ACHN (cell line): ENCODE measurements at places on chromosomes 12 and 14.

GRCh38 chr12:46459111-46459510, 86.5 kb upstream of the SLC38A2 start:
- DNase-seq: no peak

GRCh38 chr14:67704484-67705089, 2.9 kb downstream of the RDH12 start:
- DNase-seq: peak; percentile 60

DNA sequence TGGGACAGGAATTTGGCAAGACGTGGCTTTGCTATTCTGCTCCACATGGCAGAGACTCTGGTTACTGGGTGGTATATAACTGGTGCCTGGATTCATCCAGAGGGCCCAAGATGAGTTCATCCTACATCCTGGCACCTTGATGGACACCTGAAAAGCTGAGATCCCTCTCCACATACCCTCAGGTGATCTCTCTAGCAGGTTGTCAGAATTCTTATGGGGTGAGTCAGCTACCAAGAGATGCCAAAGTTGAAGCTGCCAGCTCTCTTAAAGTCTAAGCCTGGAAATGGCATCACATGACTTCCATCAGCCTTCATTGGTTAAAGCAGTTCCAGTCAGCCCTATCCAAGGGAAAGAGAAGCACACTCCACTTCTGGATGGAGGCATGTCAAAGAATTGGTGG, 300.7 kb upstream of the SEL1L start:
- no peak for DNase-seq

- DNase-seq: no peak
Observed at GRCh38 chr14:93969082-93969828, 7.1 kb downstream of the ASB2 start.

DNA sequence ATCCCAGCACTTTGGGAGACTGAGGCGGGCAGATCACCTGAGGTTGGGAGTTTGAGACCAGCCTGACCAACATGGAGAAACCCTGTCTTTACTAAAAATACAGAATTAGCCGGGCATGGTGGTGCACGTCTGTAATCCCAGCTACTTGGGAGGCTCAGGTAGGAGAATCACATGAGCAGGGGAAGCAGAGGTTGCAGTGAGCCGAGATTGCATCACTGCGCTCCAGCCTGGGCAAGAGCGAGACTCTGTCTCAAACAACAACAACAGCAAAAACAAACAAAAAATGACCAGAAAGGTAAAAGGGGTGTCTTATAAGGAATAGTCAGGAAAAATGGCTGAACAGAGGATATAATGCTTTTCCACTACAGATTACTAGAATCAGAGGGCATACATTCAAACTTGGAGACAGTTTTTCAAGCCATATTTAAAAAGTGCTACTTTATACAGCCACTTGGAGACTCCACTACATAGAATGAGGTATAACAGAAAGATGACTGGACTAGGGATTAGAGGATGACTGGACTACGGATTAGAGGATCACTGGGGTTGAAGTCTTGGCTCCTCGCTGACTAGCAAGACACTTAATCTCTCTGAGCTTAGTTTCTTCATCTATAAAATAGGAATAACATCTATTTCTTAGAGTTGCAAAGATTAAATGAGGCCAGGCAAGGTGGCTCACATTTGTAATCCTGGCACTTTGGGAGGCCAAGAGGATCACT, 4.9 kb upstream of the CS start:
- no peak for DNase-seq

DNA sequence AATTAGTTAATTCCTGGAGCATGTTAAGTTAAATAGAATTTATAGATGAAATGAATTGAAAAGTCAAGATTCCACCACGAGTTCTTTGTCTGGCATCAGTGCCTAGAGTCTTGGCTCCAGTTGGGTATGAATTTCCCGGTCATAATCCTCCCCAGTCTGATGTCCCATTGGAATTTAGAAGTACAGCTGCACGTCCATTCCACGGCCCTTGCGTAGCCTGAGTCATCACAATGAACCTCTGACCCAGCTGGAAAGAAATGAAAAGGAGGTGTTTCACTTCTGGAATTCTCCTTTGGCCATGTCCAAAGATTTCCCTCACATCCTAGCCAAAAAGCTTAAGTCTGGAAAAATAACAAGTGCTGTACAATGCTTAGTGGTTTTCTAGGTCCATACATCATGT, 122.7 kb downstream of the KICS2 start:
- peak; percentile 99 for DNase-seq

DNA sequence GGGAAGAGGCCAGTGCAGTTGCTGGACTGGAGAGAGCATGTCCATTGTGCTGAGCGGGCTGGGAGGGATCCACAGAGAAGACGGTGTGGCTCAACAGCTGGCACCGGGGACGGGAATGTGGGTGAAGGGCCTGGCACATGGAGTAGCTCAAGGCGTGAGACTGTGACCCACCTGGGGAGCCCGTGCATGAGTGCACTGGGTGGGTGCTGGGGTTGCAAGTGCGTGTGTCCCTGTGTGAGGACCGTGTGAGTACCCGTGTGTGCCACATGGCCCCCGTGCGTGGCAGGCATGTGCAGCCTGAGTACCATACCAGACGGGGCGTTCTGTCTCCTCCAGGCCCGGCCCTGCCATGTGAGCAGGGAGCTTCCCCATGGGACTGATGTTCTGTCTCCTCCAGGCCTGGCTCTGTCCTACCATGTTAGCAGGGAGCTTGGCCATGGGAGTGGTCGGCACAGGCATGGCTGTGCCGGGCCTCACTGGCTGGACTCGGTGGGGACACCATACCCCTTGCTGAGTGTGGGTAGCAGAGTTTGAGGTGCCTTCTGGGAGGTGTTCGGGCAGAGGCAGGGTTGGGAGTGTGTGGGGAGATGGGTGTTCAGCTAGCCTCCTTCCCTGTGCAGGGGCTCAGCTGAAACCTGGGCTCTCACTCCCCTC, 234.4 kb downstream of the TMEM121 start:
- no peak for DNase-seq

GRCh38 chr12:104189915-104190555, 25.5 kb upstream of the TXNRD1 start:
- DNase-seq: no peak

GRCh38 chr12:46556819-46557524, 184.4 kb upstream of the SLC38A2 start:
- DNase-seq: peak; percentile 9

- peak; percentile 91 for DNase-seq
Observed at GRCh38 chr12:101021911-101022388, 188.1 kb downstream of the SLC5A8 start.

GRCh38 chr14:53793790-53794505, 162.7 kb downstream of the BMP4 start:
- no peak for DNase-seq

DNA sequence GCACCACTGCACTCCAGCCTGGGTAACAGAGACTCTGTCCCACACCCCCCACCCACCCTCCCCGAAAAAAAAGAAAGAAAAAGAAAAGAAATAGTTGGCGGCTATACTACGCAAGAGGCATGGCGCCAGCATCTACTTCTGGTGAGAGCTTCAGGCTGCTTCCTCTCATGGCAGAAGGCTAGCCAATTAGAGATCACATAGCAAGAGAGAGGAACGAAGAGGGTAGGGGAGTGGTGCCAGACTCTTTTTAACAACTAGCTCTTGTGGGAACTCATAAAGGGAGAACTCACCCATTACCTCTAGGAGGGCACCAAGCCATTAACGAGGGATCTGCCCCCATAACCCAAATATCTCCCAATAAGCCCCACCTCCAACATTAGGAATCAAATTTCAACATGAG, 6.2 kb downstream of the DENND5B start:
- DNase-seq: peak; percentile 22

DNA sequence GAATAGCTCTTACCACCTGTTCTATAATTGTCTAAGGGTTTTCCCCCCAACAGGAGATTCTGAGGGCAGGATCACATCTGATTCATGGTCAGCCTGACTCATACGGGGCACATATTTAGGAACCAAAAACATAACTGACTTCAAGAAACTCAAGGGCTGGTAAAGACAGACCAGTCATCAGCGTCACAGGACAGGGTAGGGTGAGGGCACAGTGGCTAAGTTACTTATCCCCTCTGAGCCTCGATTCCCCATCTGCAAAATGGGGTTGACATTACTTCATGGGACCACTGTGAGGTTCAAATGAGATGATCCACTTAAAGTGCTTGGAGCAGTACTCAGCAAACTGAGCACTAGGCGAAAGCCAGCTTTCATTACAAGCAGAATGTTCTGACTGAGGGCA, 606 bp downstream of the CINP start:
- peak; percentile 18 for DNase-seq

DNA sequence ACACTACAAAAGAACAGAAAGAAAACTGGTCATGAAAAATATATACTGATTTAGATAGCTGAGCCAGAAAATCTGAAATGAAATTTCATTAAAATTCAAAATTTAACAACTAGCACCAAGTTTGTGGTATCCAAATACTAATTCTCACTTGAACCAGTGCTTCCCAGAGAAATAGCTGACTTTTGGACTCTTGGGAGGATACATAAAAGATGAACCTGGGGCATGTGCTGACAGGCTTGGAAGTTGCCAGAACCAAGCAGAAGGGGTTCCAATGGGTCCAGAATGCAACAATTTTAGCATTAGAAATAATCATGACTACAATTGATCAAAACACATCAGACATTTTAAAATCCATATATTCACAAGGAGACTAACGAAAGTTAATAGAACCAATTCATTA, 175.0 kb downstream of the MDGA2 start:
- DNase-seq: no peak

DNA sequence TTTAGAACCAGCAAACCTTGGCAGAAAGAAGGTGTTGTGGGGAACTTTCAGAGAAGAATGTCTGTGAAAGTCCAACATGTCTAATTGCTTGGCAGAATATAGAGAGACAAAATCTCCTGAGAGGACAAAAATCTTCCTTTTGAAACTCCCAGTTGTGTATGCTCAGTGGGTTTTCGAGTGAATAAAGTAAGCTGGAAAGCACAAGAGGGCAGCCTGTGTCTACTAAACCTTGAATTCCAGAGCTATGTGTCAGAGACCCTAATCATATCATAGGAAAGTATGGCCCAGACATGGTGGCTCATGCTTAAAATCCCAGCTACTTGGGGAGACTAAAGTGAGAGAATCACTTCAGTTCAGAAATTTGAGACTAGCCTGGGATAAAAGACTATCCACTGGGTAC, 661.2 kb downstream of the SLC16A7 start:
- DNase-seq: peak; percentile 93

DNA sequence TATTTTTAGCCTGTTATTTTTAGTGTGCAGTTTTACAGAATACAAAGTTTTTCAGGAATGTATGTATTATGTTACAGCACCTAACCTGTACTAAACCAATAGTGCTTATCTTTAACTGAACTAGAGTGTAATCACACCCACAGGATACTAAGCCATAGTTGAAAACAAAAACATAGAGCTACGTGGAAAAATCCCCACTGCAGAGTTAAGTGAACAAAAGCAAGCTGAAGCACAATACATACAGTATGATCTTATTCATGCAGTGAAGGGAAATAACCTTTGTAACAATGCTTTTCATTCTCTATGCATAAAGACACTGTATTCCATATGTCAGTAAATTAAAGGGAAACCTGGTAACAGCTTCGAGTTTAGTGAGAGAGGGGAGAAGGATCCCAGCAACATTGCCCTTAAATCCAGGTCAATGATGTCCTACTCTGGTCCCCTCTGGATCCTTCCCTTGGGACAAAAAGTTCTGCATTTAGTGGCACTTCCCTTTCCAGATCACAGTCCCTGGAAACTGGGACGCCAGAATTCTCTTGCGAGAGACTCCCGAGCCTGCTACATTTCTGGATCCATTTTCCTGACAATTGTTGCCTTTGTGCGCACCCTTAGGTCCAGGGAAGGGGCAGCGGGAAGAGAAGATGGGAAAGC, 121.3 kb upstream of the CCND2 start:
- no peak for DNase-seq

- DNase-seq: peak; percentile 60
Observed at GRCh38 chr12:131454418-131455217, 256.3 kb upstream of the SFSWAP start.

GRCh38 chr12:64891629-64892028, 67.2 kb downstream of the TBC1D30 start:
- DNase-seq: no peak

DNA sequence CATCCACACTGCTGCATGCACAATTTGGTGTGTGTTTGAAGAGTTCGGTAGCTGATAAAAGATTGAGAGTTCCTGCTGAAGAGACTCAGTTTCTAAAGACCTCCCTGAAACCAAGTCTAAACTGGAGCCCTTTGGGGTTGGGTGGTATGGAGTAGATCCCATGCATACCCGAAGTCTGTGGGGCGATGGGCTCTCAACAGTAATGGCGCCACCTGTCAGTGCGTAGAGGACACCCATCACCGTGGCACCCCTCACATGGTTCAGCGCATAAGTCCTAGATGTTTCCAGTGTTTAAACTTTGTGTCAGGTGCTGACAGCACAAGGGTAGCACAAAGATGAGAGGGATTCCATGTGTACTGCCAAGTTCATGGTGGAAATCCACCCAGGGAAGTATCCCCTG, 85.9 kb downstream of the ESR2 start:
- no peak for DNase-seq

DNA sequence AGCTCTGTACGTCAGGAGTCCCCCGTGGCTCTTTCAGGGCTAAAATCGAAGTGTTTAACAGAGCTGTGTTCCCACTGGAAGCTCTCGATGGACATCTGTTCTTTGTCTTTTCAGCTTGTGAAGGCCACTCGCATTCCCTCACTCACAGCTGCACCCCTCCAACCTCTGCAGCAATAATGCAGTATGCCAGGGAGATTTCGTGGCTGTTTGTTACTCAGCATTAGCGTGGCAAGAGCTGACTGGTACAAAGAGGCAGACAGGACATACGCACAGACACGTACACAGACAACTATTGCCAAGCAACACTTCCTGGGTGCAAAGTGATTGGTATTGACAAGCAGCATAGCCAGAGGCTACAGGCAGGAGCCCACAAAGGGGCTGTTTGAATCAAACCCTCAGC, 11.8 kb upstream of the FBXO21 start:
- no peak for DNase-seq

DNA sequence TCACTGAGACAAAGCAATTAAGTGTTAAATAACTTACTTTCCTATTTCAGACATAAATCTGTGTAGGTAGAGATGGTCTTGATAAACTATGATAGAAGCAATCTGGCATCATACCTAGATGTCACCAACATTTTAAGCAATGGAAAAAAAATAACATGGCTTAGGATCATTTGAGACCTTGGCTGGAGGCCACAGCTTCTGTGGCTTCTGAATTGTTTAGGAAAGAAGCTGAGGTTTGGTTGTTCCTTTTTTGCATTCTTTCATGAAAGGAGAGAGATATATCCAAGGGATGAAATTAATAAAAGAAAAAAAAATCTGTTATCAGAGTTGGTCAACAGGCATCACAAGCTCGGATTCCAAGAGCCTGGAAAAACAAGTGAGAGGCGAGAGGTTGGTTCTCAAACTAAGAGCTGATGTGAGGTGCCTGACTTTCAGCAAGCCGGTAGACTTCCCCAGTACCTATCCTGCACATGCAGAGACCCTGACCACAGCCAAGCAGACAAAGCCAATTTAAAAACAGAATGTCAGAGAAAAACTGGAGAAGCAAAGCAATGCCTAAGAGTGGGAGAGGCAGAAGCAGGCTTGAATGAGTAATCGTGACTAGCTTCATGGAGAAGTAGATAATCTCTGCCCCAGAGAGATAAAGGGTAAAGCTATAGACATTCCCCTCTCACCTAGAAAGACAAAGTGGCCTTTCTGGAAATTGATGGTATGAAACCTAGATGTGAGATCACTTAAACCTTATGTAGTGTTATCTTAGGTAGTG, 43.4 kb upstream of the ST8SIA1 start:
- no peak for DNase-seq

- DNase-seq: no peak
Observed at GRCh38 chr14:69955855-69956845, 76.9 kb downstream of the SMOC1 start.
